Thoracic aorta (tissue), 2 donors: ENCODE measurements at places on chromosomes 6 and 20. TPM values are rescaled to one million over a fixed set of nuclear protein-coding genes. Genes with fewer than 3 reads are reported as not detected.

Gene ECHDC1
- 29.9 TPM for total RNA-seq

Gene MYB
- total RNA-seq: not detected

Gene TOX2
- total RNA-seq: 4.2 TPM

Gene MAP7
- total RNA-seq: 6.9 TPM

Gene HLA-DPA1
- total RNA-seq: 148 TPM

Gene C20orf141
- not detected for total RNA-seq

Gene MTRF1L
- 22.6 TPM for total RNA-seq

Gene GLP1R
- total RNA-seq: not detected

Gene FAM162B
- total RNA-seq: 2.3 TPM

Gene OOEP
- total RNA-seq: not detected

Gene COX7A2
- total RNA-seq: 101 TPM

Gene VPS52
- 43.2 TPM for total RNA-seq

Gene GRM4
- not detected for total RNA-seq

Gene CTCFL
- not detected for total RNA-seq

Gene DEFB114
- not detected for total RNA-seq

Gene PKIB
- 6.0 TPM for total RNA-seq

Gene ADGB
- not detected for total RNA-seq

Gene THBD
- total RNA-seq: 106 TPM

Gene ADGRB3
- 2.4 TPM for total RNA-seq

Gene HSPA12B
- 4.6 TPM for total RNA-seq

Gene MYH7B
- total RNA-seq: 0.14 TPM

Gene PERP
- total RNA-seq: 23.7 TPM

Gene TSBP1
- not detected for total RNA-seq

Gene POFUT1
- 30.8 TPM for total RNA-seq

Gene B3GALT4
- total RNA-seq: 27.3 TPM

Gene BMP5
- total RNA-seq: not detected

Gene FAXC
- total RNA-seq: 0.81 TPM
